GM23248 (cell line): ENCODE measurements at places on chromosomes 12 and 14. TPM values are rescaled to one million over a fixed set of nuclear protein-coding genes. Genes with fewer than 3 reads are reported as not detected.

The SYNDIG1L gene
- not detected in 2 replicates for total RNA-seq

- DNase-seq: no peak
These were observed 263.9 kb downstream of the FBXL14 start for GRCh38 chr12:1330477-1330827.

DNA sequence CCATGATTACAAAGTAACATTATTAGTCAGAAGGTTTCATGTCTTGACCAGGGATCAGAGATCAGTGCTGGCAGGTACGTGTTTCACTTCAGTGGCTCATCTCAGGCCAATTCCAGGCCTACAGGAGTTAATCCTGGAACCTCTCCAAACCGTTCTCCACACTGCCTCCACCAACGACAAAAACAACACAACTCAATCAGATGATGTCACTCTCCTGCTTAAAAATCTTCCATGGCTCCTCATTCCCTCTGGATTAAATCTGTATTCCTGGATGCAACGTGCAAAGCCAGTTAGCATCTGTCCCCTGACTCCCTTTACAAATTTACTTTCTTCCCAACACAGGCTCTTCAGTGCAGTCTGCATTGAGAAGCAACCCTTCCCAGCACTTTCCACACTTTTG lies 34.3 kb upstream of the TXNRD1 start:
- DNase-seq: peak; percentile 47

- DNase-seq: no peak
These were observed 224.7 kb upstream of the EGLN3 start for GRCh38 chr14:34175574-34175973.

- DNase-seq: no peak
These were observed 21.1 kb downstream of the BEGAIN start for GRCh38 chr14:100566119-100566518.

DNA sequence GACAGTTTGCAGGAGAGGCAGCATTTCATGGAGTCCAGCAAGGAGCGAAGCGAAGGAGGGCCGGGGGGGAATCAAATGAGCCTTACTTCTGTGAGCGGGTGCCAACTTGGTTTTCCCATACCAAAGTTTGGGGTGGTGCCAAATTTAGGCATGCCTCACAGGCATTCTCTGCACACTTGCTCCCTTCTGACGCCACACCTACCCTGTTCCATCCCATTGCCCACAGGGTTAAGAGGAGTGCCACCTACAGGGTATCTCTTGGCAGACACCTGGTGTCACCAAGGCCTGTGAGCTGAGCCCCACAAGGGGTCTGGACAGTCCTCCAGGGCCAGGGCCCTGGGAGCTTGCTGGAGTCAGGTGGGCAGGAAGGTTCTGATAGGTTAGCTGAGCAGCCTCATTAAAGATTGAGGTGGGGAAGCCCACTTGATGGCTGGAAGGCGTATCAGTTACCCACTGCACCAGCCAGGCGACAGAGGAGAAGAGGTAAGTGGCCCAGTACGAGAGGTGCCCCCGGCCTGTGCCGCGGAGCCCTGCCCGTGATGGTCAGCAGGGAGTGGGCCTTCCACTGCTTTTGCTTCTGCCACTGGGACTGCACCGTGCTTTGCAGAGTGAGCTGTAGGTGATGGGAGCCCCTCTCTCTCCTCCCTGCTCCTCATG lies 45.2 kb downstream of the DEGS2 start:
- DNase-seq: no peak

The CPM gene
- total RNA-seq: 8.5 and 13.7 TPM in 2 replicates

DNA sequence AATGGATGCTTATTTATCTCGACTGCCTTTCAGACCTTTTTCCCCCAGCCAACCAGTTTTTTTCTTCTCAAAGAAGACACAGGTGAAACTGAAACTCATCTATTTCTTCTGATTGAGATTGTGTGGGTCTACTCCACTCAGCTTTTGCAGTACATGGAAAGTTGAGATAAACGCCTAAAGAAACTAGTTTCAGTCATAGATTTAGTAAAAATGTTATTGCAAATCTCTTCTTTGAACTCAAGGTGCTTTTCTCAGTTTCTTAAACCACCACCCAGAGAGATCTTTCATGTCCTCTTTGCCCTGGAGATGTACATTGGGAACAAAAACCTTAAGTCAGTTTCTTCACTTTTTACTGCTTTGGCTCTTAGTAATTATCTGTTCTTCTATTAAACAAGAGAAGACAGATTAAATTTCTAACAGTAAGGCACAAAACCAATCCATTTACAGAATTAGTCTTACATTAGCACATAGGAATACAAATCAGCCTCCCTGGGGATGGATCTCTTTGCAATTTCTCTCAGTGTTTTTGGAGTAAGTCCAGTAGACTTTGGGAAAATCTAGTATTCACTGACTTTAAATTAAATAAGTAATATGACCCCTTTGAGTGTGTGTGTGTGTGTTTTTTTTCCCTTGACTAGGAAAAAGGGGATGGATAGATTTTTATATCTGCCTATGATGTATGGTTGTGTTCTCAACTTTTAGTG lies 11.6 kb downstream of the FBXW8 start:
- no peak for DNase-seq

The SRRM4 gene
- not detected in 2 replicates for total RNA-seq

The CLEC1B gene
- total RNA-seq: not detected in 2 replicates

- DNase-seq: peak; percentile 91
These were observed at the start of gene TNFRSF1A for GRCh38 chr12:6341417-6342139. TNFRSF1A (minus strand) TSS chr12:6342076; CDS start chr12:6341814, 262 bp downstream.

- DNase-seq: no peak
These were observed 204.9 kb downstream of the ZFP36L1 start for GRCh38 chr14:68587931-68588330.

The CLEC1A gene
- total RNA-seq: not detected in 2 replicates

The TCTN2 gene
- 9.3 and 13.3 TPM in 2 replicates for total RNA-seq

The INHBC gene
- total RNA-seq: not detected in 2 replicates

The CELA1 gene
- not detected in 2 replicates for total RNA-seq

- peak; percentile 42 for DNase-seq
These were observed 91.7 kb upstream of the SEL1L start for GRCh38 chr14:81625343-81625742.

DNA sequence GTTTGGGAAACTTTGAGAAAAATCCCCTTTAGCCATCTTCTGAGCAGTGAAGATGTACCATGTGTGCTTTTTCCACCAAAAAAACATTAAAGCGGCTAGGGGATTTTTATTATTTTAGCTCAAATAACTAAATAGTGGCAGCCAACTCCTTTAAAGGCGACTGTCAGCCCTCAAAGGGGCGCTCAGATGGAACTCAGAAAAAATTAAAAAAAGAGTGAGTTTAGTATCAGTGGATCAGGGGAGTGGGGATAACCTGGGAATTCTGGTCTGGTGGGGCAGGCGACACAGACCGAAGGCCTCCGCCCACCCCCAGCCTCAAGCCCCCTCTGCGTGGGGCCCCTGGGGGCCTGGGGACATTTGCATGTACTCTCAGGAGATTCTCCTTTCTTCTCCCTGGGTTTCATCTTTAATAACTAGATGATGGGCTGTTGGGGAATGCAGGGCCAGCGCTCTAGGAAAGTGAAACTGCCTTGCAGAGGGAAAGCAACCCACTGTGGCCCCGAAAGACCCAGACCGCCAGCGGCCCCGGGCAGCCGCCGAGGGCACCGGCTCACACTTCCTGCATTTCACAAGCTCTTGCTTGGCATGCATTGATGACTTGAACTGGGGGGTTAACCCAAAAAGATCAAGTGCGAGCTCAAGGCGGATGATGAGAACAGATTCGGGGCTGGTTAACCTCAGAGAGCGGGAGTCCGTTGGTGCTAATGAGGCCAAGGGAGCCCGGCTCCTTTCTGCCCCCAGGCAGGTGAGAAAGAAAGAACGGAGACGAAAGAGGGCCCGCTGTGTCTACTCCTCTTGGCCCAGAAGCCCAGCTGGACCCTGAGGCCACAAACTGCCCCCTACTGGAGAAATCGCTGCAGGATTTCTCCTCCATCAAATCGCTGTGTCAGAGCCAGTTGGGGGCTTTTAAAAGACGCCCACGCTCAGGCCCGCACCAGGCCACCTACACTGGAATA lies 7.3 kb upstream of the BATF start:
- peak; percentile 59 for DNase-seq

DNA sequence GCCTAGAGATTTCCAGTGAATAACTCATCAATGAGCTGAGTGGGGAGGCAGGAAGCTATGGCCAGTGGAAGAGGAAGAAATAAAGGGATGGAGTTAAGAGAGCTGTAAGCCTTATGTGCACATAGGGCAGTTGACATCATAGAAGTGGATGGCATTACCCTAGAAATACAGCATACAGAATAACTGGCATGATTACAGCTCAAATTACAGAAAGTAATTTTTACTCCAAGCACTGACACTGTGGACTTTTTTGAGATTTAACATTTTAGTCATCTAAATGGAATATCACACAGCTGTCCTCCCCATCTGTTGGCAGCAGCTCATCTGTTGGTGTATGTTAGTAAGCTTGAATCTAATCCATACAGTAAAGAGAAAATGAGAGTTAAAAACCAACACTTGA lies 5.4 kb upstream of the IPO8 start:
- DNase-seq: no peak

The MBIP gene
- total RNA-seq: 6.2 and 9.0 TPM in 2 replicates

- no peak for DNase-seq
These were observed 291.0 kb downstream of the FUT8 start for GRCh38 chr14:65703521-65703920.

The BCL11B gene
- not detected in 2 replicates for total RNA-seq

DNA sequence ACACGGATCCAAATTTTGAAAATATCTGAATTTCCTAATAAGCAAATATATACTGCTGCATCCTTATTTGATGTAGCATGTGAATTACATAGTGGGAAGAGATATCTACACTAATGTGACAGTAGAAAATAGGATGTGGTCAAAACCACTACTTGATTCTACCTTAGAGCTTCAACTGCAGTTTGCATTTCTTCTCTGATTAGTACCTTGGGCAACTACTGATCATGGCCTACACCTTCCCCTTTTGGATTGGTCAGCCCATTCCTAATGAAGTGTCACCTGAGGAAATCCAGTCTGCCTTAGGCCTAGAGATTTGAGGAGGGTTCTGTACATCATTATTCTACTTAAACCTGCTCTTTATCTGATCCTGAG lies 10.7 kb downstream of the LLPH start:
- no peak for DNase-seq

GRCh38 chr14:94058128-94058673 lies 22.8 kb downstream of the DDX24 start:
- DNase-seq: no peak

The SOAT2 gene
- total RNA-seq: not detected in 2 replicates

DNA sequence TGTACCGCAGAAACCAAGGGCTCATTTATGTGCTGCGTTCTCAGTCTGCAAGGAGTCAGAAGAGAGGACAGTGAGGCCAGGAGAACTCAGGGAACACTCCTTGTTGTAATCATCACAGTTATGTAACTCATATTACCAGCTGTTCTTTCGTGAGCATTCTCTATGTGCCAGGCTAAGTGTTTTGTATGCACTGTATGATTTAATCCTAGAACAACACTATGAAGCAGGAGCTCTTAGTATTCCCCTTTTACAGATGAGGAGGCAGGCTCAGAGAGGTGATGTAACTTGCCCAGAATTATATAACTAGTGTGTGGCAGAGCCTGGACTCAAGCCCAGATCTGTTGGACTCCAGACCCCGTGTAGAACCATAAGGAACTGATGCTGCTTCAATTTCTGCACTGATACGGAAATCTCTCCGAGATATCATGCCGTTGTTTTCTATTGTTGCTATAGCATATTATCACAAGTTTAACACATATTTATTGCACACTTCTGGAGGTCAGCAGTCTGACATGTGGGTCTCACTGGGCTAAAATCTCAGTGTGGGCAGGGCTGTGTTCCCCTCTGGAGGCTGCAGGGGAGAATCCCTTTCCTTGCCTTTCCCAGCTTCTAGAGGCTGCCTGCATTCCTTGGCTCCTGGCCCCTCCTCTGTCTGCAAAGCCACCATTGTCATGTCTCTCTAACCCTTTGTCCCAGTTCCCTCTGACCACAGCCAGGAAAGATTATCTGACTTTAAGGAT lies 16.3 kb upstream of the CD9 start:
- peak; percentile 46 for DNase-seq

DNA sequence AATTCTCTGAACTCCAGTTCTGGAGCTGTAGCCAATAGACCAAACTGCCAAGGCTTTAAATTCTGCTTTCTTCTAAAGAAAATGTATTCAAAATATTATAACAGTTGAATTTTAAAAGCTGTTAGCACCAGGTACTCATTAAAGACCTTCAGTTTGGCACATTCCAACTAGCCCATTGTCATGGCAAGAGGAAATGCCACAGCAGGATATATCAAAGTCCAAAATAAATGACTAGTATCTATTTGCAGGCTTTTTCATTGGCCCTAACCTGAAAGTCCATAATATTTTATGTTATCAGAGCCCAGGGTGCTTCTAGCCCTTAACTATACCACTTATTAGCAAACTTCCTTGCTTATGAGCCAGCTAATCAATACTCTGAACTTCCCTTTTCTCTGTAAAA lies 3.1 kb upstream of the RIC8B start:
- no peak for DNase-seq

The ZBTB39 gene
- 2.9 and 3.9 TPM in 2 replicates for total RNA-seq

The DGKA gene
- total RNA-seq: 66.6 and 67.7 TPM in 2 replicates

DNA sequence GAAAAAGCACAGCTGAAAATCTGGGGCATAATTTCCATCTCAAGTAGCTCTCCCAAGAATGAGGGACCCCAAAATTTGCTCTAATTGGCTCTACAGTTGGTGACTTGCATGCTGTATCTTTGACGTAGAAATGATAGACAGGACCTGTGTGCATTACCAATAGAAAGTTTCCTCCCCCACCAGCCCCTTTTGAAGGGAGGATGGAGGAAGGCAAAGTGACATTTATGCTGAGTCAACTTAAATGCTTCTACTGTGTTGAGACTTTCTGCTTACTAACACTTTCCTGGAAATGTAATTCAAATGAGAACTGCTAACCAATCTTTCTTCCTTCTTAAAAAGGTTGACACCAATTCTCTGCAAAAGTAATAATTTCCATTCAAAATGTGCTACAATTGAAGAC lies 31.9 kb downstream of the TSPAN8 start:
- no peak for DNase-seq

DNA sequence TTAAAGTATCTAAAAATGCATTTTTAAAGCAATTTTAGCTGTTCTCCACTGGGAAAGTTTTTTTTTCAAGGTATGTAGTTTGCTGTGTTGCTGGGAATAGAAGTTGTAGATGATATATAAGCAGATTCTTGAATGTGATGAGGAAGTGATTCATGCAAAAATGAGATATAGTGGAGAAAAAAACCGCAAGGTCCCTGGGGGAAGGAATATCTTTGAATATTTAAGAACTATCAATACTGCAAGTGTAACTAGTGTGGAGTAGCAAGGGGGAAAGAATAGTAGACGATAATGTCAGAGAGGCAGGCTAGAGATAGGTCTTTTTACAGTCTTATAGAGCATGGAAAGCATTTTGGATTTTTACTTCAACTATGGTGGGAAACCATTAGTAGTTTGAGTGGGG lies 42.5 kb downstream of the PTCSC3 start:
- DNase-seq: no peak

GRCh38 chr12:42143452-42144157 lies 1.1 kb downstream of the GXYLT1 start:
- DNase-seq: peak; percentile 46

The B4GALNT3 gene
- 0.11 TPM in 1 of 2 replicates, not detected in the other for total RNA-seq

DNA sequence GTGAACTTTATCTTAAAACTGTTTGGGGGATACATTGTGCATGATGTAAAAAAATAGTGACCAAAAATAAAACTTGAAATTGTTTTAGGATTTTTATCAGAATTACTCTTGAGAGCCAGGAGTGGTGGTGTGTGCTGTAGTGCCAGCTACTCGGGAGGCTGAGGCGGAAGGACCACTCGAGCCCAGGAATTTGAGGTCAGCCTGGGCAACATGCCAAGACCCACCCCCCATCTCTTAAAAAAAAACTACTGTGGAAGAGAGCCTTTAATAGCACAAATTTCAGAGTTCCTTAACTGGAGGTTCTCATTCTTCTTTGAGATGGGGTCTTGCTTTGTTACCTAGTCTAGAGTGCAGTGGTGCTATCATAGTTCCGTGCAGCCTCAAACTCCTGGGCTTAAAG lies 21.5 kb downstream of the CPSF2 start:
- DNase-seq: no peak

- peak; percentile 33 for DNase-seq
These were observed at the start of gene IL23A for GRCh38 chr12:56338308-56339157. IL23A (plus strand) TSS chr12:56338884; CDS start chr12:56339045, 161 bp downstream.
